ENCODE measurements at places on chromosomes 5 and 9. TPM values are rescaled to one million over a fixed set of nuclear protein-coding genes. Genes with fewer than 3 reads are reported as not detected.

DNA sequence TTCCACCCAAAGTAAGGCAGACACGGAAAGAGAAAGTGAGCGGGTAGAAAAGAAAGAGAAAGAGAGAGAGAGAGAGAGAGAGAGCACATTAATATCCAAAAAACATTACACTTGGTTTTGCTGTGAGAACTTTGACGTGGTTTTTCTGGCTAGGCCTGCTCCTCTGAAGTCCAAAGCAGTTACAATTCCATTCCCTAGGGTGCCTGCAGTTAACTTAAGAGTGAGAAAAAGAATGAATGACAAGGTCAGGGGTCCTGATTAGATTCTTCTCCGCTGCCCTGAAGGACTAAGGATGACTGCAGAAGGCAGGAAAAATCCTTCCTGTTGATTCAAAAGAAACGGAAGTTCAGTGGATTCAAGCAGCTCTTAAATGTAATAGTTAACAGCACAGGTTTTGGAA is 589.8 kb downstream of the PRELID2 start:
- no peak for DNase-seq

The PCAT7 gene
- not detected for total RNA-seq

The PCDHGB5 gene
- 6.1 TPM for total RNA-seq

The HRCT1 gene
- total RNA-seq, result 8.1 TPM

DNA sequence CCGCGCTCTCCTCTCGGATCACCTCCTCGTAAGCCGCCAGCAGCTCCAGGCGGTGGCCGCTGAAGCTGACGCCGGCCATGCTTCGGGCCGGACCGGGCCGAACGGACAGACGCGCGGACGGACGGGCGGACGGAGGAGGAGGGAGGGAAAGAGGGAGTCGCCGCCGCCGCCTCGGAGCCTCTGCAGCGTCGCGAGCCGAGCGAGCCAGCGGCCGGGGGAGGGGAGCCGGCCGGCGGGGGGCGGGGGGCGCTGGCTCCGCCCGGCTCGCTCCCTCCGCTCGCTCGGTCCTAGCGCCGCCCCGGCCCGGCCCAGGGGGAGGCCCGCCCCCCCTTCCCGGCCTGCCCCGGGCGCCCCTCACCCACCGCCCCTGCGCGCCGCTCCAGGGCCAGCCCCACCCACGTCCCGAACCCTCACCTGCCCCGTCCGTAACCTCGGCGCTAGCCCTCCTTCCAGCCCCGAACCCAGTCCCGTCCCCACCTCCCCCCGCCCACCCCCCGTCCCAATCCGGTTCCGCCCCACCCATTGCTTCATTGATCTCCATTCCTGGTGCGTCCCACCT is at the start of gene DBN1:
DBN1 (minus strand) TSS at position 192 of the 559 bp plus-strand sequence; CDS start at position 79, 113 bp downstream.
- no peak for DNase-seq

The CER1 gene
- total RNA-seq, result not detected
